ENCODE measurements at places on chromosomes 2 and 18.

- no peak for DNase-seq
Observed at GRCh38 chr2:168697668-168698121, 104.7 kb upstream of the NOSTRIN start.

DNA sequence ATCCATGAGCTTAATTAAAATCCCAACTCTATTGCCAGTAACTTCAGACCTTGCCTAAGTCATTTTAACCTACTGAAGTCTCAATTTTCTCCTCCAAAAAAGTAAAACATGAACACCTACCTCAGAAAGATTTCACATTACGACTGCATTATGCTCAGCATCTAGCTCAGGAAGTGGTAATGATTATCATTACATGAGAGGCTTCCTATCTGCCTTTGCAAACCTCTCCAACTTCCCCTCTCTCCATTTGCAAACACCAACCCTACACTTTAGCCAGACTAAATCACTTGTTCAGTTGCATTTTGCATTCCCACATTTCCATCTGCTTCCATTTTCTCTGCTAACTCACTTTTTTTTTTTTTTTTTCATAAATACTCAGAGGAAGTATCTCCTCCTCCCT is 6.8 kb downstream of the SLC38A11 start:
- DNase-seq, result no peak

DNA sequence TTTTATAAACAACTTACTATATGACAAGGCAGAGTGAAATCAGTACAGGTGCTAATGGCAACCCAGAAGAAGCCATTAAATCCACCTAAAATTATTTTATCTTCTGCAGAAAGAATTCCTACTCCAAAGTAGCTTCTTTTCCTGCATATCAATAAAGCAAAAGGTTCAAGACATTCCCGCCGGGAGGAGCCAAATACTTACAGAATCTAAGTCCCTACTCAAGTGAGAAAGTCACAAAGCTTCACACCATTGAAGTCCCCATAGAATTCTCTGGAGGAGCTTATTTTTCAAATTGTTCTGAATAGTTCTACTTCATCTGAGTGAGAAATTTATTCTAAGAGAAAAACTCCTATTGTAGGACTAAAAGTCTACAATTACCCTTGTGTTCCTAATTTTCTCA is 233.7 kb upstream of the HNRNPA3 start:
- DNase-seq, result no peak

GRCh38 chr2:149745396-149746230 is 158.0 kb upstream of the MMADHC start:
- DNase-seq, result no peak

- peak; percentile 26 for DNase-seq
Observed at GRCh38 chr2:109715313-109715805, 78.7 kb upstream of the RGPD5 start.

All from fibroblast of lung (primary cell).